ENCODE measurements at places on chromosomes 5 and 9. TPM values are rescaled to one million over a fixed set of nuclear protein-coding genes. Genes with fewer than 3 reads are reported as not detected.

Gene BTNL3
- total RNA-seq: not detected

Gene LTC4S
- total RNA-seq: 2.7 TPM

Gene IGFBPL1
- not detected for total RNA-seq

Gene AGTPBP1
- 25.9 TPM for total RNA-seq

Gene MEGF10
- not detected for total RNA-seq

Gene LRRC14B
- not detected for total RNA-seq

Gene ARHGEF37
- total RNA-seq: 0.88 TPM

Gene ADAMTS16
- not detected for total RNA-seq

Gene ZBTB26
- total RNA-seq: 9.7 TPM

Gene CORO2A
- 0.78 TPM for total RNA-seq

Gene ARHGEF39
- 0.59 TPM for total RNA-seq

Gene SPATA31E1
- total RNA-seq: not detected

Gene RGMB
- 13.8 TPM for total RNA-seq

Gene BHMT2
- not detected for total RNA-seq
